ENCODE measurements at places on chromosomes 4 and X.

GRCh38 chr4:94202769-94203168 is 4.9 kb upstream of the SMARCAD1 start:
- no peak for DNase-seq

GRCh38 chr4:68673143-68673542 is 2.7 kb upstream of the UGT2B15 start:
- DNase-seq = no peak

GRCh38 chr4:80143307-80143679 is 54.0 kb upstream of the PRDM8 start:
- DNase-seq = no peak

GRCh38 chr4:113221990-113222389 is 172.5 kb downstream of the ANK2 start:
- DNase-seq = no peak

DNA sequence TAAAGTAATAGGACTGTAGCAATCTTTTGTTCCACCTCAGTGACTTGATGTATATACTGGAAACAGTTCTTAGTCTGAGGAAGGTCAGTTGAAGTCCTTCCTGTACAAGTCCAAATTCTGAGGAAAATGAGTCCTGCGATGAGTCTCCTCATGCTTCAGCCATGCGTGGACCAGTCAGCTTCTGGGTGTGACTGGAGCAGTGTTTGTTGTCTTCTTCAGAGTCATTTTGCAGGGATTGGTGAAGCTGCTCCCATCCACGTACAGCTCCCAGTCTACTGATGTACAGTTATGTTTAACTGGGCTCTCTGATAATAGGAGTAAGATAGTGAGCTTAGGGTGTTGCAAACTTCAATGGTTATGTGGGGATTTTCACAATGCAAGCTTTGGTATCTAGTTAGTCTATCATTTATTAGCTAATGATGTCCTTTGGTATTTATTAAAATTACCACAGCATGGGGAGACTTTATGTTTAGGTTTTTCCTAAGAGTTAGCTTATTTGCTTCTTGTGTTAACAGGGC is 3.4 kb downstream of the UGT2B17 start:
- DNase-seq = no peak

GRCh38 chrX:124594017-124594651 is 247.8 kb downstream of the SH2D1A start:
- DNase-seq = no peak

- DNase-seq = no peak
These were observed 150.2 kb downstream of the CXXC4 start for GRCh38 chr4:104344342-104344980.

DNA sequence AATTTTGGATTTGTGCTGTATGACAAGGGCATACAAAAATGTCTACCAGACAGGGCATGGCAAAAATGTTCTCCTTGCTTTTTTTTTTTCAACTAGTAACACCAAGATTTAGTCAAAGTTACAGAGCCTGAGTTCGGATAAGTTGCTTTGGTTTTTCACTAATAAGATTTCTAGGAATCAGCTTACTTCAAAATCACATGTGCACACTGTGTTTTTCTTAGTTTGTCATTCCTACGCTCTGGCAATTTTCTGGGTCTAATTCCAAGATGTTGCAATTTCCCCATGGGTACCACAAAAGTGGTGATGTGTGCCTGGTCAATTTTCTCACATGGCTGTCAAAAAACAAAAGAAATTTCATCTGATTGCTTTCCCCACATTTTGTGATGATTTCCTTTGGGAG is 6.3 kb downstream of the C1QTNF7 start:
- peak; percentile 24 for DNase-seq

DNA sequence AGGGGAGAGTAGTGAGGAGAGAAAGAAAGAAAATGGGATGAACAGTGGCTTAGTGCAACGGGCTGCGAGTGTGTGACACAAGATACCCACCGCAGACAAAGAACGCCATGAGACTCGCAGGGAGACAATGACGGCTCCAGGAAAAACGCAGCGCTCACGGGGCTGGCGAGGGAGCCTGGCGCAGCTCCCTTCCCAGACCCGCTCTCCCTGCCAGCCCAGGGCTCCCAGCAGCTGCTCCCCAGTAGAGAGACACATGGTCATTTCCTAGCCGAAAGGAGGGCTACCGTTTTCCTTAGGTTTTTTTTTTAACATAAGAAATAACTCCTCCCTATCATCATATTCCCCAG is 149.5 kb downstream of the MAML3 start:
- no peak for DNase-seq

- DNase-seq = no peak
These were observed 78.1 kb downstream of the SRPX start for GRCh38 chrX:38142610-38143009.

DNA sequence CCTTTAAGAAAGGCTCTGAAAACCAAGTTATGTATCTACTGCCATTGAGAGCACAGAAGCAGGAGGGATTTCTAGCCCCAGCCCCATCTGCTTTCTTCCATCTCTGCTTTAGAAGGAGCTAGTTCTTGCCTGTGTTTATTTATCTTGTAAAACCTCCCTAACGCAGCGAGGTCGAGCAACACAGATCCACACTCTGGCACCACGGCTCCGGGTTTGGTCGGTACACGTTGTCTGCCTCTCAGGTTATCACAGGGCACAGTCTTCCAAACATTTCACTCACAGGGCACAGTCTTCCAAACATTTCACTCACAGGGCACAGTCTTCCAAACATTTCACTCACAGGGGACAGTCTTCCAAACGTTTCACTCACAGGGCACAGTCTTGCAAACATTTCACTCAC is 69.7 kb upstream of the TLR3 start:
- no peak for DNase-seq

- no peak for DNase-seq
These were observed 300.4 kb downstream of the LDB2 start for GRCh38 chr4:16597845-16598596.

DNA sequence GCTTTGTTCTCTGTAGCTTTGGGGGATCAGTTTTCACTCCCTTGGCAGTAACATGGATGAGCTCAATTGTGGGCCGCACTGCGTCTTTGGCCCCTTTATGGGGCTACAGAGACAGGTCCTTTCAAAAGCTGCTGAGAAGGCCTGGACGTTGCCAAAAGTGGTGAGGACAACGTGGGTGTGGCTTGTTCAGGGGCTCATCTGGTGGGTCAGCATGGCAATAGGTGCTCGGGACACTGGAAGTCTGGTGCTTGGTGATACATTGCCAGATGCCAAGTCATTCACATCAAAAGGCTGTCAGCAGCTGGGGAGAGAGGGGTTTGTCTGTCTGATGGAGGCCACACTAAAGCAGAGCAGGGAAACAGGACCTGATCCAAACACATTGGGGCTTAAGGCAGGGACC is 149.8 kb upstream of the EOLA2 start:
- DNase-seq = no peak

- DNase-seq = no peak
These were observed 424.2 kb downstream of the KLHL4 start for GRCh38 chrX:87941841-87942240.

DNA sequence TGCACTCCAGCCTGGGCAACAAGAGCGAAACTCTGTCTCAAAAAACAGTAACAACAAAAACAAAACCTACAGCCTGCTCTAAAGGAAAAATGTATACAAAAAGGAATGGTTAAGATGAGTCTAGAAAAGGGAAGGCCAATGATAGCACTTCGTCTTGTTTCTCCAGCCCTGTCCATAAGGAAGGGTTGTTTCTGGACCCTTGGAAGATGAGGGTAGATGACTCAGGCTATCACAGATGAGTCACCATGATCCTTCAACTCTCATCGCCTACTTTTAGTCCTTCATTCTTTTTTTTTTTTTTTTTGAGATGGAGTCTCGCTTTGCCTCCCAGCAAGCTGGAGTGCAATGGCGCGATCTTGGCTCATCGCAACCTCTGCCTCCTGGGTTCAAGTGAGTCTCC is 8.8 kb downstream of the PLA2G12A start:
- DNase-seq = no peak

DNA sequence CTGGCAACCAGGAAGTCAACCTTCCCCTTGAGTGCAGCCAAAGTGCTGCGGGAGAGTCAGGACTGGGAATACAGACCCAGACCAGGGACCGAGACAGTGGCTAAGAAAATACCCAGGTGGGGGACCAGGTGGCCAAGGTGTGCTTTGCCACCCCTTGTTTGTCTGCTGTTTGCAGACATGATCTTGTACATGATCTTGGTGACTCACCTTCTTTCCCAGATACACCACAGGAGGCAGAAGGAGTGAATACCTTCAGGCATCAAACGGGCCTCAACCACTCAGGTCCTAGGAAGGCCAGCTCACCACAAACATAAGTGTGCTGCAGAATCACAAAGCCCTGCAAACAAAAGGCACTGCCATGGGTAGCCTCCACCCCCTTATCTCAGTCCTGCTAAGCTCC is 62.0 kb downstream of the CNGA2 start:
- no peak for DNase-seq

DNA sequence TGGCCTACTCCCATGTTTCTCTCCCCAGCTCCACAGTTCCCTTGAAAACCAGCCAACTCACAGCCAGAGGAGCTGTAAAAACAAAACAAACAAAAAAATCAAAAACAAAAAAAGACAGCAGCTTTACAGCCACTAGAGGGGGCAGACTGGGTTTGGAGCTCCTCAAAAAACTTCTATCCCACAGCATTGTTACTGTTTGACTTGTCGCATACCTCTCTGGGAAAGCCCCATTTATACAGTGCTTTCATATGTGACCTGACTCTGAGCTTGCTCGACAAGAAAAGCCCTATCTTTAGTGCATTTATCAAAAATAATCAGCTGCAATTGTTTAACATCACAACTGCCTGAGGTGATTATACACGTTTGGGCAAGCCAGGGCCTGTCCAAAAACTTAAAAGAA is 21.6 kb downstream of the TSPAN6 start:
- peak; percentile 27 for DNase-seq

DNA sequence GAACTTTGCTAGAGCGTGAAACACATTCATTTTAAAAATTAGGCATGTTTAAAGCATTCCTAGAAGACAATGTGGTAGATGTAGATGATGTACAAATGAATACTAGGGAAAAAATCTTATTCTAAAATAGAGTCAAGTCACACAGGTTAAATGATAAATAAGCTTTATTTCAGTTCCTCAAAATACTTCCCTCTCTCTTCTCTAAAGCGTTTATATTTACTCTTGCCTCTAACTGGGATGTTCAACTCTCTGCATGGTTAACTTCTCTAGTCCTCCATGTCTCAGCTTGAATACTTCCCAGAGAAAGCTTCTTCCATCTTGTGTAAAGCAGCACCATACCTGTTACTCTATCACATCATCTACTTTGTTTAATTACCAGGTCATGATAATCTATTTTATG is 30.9 kb upstream of the GLRA3 start:
- DNase-seq = no peak

DNA sequence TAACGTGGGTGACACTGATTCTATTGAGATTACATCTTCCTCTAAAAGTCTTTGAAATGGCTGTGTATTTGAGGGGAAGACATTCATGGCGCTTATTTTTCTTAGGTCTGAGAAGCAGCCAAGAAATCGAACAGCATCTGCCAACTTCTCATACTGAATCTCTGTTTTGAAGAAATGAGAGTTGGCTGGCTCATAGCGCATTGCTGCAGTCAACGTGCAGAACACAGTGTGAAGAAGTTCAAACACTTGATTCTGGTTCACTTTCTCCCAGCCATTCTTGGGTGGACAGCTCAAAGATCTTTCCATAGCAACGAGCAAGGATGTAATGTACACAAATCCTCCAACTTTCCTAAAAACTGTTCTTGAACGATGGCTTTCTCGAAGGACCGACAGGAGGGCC is 156.5 kb downstream of the WDFY3 start:
- DNase-seq = no peak

DNA sequence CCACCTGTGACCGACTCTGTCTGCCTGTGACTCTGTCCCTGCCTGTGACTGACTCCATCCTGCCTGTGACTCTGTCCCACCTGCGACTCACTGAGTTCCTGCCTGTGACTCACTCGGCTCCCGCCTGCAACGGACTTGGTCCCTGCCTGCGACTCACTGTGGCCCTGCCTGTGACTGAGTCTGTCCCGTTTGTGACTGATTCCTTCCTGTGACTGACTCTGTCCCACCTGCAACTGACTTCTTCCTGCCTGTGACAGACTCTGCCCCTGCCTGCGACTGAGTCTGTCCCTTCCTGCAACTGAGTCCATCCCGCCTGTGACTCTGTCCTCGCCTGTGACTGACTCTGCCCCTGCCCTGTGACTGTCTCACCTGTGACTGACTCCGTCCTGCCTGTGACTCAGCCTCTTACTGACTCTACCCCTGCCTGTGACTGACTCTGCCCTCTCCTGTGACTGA is 9.6 kb upstream of the UVSSA start:
- peak; percentile 9 for DNase-seq

- no peak for DNase-seq
These were observed 141.4 kb downstream of the GRID2 start for GRCh38 chr4:92445127-92445526.

DNA sequence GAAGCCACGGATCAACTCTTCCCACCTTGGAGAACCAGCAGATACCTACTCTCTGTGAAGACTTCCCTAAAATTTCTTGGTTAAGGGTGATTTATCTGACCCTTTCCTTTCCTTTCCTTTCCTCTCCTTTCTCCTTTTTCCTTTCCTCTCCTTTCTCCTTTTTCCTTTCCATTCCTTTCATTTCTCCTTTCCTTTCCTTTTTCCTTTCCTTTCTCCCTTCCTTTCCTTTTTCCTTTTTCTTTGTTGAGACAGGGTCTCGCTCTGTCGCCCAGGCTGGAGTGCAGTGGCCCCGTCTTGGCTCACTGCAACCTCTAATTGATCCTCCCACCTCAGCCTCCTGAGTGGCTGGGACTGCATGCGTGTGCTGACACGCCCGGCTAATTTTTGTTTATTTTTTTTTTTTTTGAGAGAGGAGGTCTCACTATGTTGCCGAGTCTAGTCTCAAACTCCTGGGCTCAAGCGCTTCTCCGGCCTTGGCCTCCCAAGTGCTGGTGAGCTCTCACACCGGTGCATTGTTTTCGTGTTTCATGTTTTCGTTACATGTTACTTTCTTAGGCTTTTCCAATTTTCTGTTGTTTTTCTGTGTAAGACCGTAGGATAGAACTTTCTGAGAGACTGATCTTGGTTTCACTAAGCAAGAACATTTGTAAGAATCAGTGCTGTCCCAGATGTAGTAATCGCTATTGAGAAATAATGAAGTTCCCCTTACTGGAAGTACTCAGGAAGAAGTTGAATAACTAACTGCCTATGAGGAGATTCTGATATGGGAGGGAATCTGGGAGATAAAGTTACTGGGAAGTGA is 2.0 kb downstream of the TMEM165 start:
- peak; percentile 90 for DNase-seq

DNA sequence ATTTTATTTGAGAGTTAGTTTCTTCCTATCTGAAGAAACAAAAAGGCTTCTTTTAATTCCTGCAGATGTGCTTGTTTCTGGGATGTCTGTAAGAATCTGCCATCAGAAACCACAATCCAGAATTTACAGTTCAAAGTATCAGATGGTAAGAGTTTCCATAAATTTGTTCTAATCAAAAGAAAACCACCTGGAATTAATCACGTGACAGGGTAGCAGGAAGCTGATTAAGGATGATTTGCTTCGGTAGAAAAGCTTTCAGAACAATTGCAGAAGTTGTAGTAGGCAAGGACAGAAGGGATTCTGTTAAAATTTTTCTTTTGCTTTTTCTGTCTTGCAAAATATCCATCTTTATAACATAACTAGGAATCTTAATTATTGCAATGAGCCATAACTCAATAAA is 1975.1 kb upstream of the AGA start:
- DNase-seq = no peak

GRCh38 chr4:140305053-140305452 is 68.4 kb upstream of the SCOC start:
- no peak for DNase-seq

Data from suppressor macrophage treated with lipopolysaccharide for 4 hours (primary cell).